ENCODE measurements at places on chromosomes 13 and 19.

DNA sequence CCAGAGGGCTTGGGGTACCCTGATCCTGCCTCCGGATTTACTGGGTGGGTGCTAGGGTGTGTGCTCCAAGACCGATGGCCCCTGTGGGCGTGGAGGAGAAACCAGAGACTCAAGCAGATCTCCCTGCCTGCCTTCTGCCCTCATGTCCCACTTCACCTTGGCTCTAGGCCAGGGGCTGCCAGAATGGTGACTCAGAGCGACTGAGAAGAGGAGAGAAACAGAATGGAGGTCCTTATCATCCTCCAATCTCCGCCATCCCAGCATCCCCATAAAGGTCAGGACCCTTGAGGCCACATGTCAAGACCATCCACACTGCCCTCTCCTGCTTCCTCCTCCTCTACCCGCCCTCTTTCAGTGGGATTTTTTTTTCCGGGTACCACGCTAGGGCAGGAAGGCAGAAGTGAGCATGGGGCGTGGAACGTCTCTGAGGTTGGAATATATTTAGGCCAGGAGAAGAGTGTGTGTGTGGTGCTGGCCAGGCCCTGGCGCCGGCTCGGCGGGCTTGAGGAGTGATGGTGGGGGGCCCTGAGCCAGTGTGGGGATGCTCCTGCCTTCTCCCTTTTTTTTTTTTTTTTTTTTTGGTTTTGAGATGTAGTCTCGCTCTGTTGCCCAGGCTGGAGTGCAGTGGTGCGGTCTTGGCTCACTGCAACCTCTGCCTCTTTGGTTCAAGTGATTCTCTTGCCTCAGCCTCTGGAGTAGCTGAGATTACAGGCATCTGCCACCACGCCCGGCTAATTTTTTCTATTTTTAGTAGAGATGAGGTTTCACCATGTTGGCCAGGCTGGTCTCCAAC lies 22.3 kb downstream of the IER2 start:
- no peak for DNase-seq

- no peak for DNase-seq
Observed at GRCh38 chr19:40658031-40658430, 32.4 kb downstream of the NUMBL start.

DNA sequence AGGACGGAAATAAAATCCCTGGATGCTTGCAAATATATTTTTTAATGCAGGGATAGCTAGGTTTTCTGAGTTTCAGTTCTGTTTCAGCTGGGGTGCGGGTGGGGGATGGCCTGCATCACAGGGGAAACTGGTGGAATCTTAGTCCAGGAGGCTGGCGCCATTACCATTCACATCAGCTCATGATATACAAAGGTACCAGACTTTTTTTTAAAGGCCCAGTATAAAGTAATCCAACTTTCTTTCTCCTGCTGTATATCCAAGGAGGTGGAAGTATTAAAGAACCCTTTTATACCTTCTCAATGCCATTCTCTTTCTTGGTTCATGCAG lies 343.8 kb downstream of the KCNRG start:
- DNase-seq = no peak

GRCh38 chr13:36146511-36147269 lies 15.5 kb upstream of the DCLK1 start:
- no peak for DNase-seq

DNA sequence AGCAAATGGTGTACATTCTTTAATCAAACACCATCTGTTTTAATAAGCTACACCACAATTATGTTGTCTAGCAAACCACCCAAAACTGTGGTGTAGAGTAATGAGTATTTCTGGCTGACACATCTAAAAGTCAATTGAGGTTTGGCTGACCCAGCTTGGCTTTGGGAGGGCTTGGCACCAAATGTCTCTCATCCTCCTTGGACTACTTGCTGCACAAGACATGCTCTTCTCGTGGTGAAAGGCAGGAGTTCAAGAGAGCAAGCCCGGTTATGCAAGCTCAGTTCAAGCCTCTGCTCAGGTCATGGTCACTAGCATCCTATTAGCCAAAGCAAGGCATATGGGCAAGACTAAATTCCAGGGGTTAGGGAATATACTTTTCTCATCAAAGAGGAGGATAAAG lies 37.1 kb downstream of the LACC1 start:
- no peak for DNase-seq

DNA sequence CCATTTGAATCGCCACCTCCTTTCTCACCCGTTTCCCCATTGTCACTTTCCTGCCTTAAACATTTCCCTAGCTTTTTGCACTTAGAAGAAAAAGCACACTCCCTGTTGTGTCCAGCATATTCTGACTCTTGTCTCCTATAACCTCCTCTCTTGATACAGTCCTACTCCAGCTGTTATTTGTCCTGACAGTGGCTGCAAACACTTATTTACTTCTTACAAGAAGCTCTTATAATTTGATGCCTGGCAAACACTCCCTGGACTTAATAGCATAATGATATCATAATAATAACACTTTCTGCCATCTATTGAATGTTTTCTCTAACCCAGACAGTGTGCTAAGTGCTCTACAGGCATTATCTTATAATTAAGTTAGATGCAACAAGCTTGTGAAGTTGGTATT lies 76.6 kb downstream of the DGKH start:
- DNase-seq = no peak

DNA sequence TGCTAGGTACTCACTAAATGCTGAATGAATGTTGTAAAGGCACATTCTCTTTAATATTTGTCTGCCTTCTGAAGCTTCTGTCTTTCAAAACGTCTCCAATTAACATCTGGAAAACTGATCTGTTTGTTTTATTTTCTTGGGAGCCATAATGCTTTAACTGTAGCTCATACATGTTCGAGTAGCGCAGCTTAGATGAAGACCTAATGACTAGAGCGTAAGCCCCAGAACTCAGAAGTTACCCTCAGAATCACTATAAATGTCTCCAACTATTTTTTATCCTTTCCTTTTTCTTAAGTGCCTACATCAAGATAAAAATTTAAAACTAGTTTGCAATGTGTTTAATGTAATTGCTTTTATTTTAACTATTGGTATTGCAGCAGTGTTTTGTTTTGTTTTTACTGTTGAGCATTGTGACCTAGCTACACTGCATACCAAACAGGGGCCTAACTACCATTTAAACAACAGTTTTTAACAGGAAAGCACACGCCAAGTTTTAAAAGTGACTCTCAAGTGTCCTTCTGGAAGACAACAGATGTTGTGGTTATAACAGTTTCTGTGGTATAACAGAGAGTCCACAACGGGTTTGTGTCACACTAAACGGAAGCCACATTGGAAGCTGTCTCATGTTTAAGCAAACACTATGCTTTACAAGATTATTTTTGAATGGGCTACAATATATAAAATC lies 42.0 kb downstream of the MRPL57 start:
- no peak for DNase-seq

- no peak for DNase-seq
Observed at GRCh38 chr13:112775791-112776279, 86.0 kb downstream of the ATP11A start.
